ENCODE measurements at places on chromosomes 5 and 9.

DNA sequence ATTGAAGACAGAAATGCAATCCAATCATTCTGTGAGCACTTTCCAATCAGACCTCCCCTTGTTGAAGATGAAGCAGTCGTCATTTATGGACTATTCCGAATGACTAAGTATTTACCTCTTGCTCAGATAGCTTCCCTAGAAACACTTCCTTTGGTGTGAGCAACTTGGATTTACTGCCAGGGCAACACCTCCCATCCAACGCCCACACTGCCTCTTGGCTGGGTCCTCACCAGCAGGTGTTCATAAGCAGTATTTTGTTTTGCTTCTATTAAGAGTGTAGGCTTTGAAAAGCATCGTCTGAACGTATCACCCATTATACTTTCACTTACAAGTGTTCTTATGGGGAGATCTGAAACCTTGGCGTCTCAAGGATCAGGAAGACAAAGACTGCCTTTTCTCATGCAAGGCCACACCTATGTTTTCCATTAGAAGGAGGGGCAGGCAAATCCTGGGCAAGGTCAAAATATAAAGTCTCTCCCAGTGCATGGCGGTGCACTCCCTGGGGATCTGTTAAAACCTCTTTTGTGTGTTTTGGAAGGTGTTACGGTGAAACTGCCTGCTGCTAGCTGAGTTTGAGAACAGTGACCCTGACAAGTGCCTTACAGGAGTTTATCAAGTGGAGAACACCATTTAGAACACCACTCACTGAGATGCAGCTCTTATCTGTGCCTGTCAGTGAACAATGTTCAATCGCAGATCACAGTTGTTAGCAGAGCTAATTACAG lies 10.6 kb upstream of the MARCHF3 start:
- DNase-seq, result no peak

DNA sequence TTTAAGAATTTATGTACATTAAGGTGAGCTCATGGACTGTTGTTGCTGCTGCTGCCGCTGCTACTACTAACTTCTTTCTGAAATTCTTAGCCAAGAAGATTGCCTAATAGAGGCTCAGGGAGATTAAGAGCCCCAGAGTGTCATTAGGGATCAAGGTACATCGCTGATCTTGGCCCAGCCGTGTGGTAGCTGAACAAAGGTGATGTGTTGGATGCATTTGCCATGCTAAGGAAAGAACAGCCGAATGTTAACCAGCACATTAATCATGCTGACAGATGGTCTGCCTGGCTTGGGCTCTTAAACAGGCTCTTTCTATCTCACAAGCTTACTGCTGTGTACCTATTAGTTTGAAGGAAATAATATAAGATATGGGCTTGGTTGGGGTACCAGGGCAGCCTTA lies 137.1 kb downstream of the KCTD16 start:
- DNase-seq, result no peak

DNA sequence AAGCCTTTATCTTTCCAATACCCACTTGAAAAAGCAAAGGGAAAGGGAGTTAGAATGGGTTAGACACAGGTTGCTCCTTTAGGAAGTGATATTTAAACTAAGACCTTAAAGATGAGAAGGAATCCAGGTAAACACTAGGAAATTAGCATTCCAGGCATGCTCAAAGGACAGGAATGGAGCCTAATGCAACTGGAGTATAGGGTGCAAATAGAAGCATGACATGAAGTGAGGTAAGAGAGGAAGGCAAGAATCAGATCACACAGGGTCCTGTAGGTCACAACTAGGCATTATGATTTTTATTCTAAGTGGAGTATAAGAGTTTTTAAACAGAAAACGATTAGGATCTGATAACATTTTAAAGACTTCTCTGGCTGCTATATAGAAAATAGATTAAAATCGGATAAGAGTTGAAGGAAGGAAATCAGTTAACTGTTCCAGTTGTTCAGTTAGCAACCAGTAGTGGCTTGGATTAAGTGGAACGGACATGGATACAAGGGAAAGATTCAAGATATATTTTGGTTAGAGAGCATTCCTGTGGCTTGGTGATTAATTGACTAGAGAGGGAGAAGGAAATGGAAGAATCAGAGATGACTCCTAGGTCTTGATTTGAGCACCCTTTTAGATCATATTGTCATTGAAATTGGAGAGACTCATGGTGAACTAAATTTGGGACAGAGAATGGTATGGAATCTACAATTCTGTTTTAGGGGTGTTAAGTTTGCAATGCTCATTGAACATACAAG lies 95.9 kb downstream of the FBXO4 start:
- no peak for DNase-seq

DNA sequence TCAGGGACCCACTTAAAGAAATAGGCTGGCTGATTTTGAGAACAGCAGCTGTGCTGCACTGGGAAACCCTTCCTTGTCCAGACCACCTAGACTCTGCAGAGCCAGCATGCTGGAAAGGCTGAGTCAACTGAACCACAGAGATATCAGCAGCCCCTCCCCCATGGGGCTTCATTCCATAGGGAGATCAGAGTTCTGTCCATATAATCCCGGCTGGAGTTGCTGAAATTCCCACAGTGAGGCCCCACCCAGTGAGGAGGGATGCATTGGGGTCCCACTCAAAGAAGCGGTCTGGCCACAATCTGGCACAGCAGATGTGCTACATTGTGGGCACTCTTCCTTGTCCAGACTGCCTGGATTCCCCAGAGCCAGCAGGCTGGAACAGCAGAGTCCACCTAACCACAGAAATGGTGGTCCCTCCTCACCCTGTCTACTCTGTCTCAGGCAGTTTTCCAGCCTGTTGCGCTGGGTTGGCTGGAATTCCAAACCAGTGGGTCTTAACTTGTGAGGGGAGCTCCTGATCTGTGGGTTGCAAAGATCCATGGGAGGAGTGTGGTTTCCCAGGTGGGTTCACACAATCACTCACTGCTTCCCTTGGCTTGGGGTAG lies 127.1 kb downstream of the RNF180 start:
- DNase-seq, result no peak

DNA sequence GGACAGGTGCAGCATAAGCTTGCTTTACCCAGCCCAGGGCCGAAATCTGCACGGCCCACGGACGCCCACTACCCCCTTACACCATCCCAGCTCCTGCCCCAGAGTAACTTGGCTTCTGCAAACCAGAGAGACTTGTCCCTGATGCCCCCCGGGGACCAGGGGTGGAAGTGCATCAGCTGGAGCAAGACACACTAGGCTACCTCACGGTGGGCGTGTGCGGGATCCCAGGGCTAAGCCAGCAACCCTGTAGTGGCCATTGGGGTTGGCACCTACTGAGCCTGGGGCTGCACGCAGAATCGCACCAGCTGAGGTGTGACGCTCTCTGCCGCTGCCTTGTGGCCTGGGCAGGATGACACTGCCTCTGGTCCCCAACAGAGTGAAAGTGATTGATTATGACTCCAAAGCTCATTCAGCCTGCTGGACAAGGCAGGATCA lies 6.1 kb upstream of the ZNF79 start:
- DNase-seq, result no peak

DNA sequence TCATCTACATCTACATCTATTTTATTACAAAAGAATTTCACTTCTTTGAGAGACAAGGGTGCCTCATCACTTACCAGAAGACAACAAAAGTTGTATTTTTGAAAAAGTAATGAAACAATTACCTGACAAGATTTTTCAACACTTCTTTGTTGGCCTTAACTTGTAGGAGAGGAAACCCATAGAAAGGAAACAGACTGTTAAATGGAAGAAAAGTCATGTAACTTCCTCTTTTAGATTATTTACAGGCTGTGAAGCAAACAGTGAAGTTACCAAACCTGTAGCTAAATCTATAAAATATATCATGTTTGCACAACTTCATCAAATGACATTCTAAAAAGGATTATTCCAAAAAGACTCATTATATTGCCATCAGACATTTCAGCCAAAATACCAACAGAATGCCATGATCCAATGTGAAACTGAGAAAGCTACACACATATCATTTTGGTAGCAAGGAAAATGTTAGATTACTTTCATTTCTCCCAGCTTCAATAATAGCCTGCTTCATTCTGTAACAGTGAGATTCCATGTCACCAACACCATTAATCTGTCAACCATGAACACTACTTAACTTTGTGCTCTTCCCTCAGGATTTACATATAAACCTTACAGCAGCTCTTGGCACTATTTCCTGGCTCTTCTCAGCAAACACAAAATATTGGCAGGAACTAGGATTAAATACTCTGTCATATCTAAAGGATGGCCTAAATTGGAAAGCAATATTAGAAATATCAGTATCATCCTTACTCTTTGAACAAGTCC lies 122.5 kb downstream of the MCTP1 start:
- no peak for DNase-seq

All from Jurkat, Clone E6-1 (cell line).